ENCODE measurements at places on chromosomes 16 and 17. TPM values are rescaled to one million over a fixed set of nuclear protein-coding genes. Genes with fewer than 3 reads are reported as not detected.

Gene ADAD2
- total RNA-seq: not detected

Gene NAA60
- 52.5 TPM for total RNA-seq

Gene USP43
- 4.5 TPM for total RNA-seq

Gene TMC5
- total RNA-seq: 5.4 TPM

Gene ZNF267
- 8.5 TPM for total RNA-seq

Gene TRPV3
- total RNA-seq: 0.25 TPM

Gene COX10
- 18.3 TPM for total RNA-seq

Gene RNF166
- 17.5 TPM for total RNA-seq

Gene RSAD1
- total RNA-seq: 36.3 TPM

Gene SLC52A1
- total RNA-seq: 0.68 TPM

Gene C17orf67
- total RNA-seq: 1.5 TPM

Gene PRDM7
- not detected for total RNA-seq

Data from A549 treated with GW870086 at 1 μM for 4 hours (cell line).